ENCODE measurements at places on chromosomes 12 and 14.

- DNase-seq: no peak
Observed at GRCh38 chr14:67111022-67111421, 78.2 kb upstream of the GARIN2 start.

- DNase-seq: no peak
Observed at GRCh38 chr14:105317546-105317945, 3.0 kb downstream of the PACS2 start.

GRCh38 chr12:17079251-17079909 lies 473.4 kb upstream of the LMO3 start:
- DNase-seq: no peak

DNA sequence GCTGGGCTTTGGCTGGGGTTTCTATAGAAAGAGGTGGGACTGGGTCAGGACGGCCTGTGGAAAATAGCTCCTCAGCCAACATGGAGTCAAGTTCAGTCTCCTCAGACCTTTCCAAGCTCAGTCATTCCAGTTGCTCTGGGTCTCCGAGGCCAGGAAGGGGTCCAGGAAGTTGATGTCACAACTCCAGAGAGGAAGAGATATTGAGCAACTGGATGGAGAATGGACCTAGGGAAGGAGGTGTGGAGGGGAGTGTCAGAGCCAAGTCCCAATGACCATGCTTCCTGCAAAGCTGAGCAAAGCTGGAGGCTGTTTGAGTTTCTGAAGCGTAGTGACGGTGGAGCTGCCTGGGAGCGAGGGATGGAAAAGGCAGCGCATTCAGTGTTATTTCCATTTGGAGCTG lies 86.1 kb downstream of the SLC24A4 start:
- no peak for DNase-seq

- no peak for DNase-seq
Observed at GRCh38 chr14:37122919-37123639, 49.3 kb downstream of the SLC25A21 start.

- DNase-seq: no peak
Observed at GRCh38 chr14:50113381-50114035, 2.9 kb downstream of the VCPKMT start.

- DNase-seq: no peak
Observed at GRCh38 chr14:59159169-59159568, 29.3 kb upstream of the DAAM1 start.

DNA sequence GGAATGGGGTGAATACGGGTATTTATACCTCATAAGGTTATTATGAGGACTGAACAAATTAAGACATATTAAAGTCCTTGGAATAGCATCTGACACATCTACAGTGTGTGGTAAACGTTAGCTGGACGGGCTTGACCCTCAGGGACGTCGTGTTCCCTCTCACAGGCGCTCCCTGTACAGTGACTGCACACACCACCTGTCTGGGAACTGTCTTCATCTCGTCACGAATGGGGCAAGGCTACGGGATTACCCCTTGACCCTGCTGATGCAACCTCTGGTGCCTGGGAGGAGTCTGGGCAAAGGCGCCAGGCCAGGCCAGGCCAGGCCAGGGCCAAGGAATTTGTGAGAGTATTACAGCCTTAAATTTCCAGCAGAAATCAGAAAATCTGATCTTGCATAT lies 191.1 kb downstream of the CALM1 start:
- no peak for DNase-seq

- no peak for DNase-seq
Observed at GRCh38 chr12:81414441-81414840, 336.6 kb downstream of the ACSS3 start.

DNA sequence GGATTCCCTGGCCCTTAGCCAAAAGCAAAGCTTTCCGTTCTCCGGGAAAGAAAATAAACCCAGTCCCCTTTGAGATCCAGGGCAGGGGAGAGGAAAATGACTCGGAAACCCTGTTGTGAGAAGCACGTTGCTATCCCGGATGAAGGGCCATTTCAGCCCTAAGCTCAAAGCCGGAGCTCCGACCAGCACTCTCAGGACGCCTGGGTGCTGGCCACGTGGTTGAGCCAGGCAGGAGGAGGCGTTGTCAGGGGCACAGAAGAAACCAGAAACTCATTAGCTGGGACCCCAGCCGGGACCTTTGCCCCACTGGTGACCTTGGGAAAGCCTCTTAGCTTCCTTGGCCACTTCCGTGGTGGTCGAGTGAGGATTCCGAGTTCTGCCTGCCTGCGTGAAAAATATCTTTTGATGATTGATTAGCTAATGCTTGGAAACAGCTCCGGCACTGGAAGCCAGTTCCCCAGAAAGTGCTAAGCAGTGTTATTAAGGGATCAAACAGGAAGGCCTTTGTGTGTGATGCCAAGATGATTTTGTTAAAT lies 57.6 kb upstream of the FZD10 start:
- no peak for DNase-seq

DNA sequence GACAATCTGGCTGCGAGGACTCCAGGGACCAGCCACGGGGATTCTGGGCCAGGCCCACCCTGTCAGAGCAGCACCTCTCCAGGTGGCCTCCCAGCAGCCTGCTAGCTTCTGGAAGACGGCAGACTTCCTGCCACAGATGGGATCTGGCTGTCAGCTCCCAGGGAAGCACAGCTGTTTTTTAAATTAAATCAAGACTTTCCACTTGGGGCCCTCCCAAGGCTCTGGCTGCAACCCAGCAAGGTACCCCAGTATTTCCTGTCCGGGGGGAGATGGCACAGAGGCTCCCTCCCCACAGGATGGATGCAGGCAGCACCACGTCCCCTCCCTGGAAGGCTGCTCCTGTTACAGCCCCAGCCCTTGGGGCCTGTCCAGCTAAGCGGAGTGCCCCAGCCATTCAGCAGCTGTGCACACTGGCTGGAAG lies 56.9 kb downstream of the ACTN1 start:
- DNase-seq: no peak

DNA sequence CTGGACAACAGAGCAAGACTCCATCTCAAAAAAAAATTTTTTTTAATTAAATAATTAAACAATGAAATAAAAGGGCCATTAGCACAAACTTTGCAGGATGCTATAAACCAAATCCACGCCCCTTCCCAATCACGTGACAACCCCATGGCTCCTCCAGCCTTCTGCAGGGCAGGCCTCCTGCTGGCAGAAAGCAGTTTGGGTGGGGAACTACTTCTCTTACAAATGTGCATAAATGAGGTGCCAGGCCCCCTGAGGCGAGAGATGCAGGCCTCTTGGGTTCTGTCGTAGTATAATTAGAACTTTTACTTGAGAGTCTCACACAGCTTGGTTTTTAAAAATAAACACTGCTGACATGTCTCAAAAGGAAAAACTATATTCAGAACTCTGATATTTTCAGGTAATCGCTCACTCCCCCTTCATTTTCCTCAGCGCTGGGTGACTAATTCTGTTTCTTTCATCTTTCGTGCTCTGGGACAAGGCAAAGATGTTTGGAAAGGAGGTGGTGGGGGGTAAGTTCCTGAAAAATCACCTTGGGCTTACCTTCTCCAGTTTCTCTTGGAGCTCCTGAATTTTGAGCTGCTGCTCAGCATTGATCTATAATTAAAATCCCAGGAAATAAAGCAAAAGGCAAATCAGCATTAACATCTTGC lies 101.7 kb downstream of the CIT start:
- no peak for DNase-seq

DNA sequence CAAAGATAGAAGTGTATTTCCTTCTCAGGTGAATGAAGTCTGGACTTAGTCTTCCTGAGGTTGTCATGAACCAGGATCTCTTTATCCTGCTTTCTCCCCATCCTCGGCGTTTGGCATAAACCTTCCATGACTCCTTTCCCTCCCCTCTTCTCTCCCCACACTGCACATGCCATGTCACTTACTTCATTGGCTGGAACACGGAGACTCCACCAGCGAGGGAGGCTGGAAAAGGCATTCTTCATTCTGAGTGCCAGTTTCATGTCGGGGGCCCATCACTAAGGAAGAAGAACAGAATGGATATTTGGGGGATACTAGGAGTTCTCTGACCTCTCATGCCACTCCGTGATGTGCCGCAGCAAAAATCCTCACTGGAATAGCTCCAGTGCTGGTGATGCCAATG lies 105.6 kb downstream of the VCPKMT start:
- DNase-seq: no peak

- no peak for DNase-seq
Observed at GRCh38 chr14:53310412-53310811, 157.3 kb upstream of the DDHD1 start.

GRCh38 chr12:52253391-52254179 lies 20.5 kb downstream of the KRT7 start:
- DNase-seq: no peak
